GF-D8 (cell line): ENCODE measurements at places on chromosomes 11 and 22.

DNA sequence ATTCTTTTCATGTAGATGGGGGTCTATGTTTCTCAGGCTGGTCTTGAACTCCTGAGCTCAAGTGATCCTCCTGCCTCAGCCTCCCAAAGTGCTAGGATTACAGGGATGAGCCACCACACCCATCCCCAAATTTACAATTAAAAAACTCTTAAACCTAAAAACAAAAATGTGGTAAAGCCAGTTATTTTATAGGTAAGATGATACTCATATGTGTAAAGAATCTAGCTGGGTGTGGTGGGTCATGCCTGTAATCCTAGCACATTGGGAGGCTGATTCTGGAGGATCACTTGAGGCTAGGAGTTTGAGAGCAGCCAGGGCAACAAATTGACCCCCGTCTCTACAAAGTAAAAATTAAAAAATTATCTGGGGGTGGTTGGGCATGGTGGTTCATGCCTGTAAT, 4.0 kb upstream of the RBM14 start:
- no peak for DNase-seq

DNA sequence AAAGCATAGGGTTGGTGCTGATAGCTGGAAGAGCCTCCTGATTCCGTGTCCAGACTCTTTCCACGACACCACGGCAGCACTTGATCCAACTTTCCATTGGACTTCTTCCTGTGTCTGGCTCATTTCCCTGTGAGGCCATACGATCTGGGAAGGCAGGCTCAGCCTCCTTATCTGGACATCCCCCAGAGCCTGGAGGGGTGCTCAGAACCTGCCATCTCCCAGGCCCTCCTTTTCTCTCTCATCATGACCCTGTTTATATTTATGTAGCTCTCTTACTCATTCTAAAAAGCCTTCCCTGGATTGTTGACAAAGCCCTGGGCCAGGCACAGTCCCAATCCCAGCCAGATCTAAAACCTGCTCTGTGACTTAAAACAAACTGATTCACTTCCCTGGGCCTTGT, 7.8 kb upstream of the BCL9L start:
- no peak for DNase-seq

- no peak for DNase-seq
Measured at GRCh38 chr22:29175312-29175835, 30.3 kb upstream of the EMID1 start.

DNA sequence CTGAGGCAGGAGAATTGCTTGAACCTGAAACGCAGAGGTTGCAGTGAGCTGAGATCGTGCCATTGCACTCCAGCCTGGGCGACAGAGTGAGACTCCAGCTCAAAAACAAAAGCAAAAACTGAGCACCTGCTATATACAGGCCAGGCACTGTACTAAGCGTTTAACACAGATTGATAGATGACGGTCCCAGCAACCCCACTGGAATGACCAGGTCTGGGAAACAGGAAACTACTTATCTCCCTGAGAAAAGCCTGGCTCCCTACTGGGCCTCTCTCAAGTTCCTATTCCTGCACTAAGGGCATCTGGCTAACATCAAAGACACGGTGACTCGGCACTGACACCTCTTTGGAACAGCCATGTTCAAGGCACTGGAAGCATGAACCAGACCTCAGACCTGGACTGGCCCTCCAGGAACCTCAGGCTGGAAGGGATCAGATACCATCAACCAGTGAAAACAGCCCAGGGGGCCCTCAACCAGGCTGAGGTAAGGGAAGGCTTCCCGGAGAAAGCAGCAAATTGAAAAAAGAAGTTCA, 16.6 kb downstream of the ARAP1 start:
- DNase-seq, result no peak

DNA sequence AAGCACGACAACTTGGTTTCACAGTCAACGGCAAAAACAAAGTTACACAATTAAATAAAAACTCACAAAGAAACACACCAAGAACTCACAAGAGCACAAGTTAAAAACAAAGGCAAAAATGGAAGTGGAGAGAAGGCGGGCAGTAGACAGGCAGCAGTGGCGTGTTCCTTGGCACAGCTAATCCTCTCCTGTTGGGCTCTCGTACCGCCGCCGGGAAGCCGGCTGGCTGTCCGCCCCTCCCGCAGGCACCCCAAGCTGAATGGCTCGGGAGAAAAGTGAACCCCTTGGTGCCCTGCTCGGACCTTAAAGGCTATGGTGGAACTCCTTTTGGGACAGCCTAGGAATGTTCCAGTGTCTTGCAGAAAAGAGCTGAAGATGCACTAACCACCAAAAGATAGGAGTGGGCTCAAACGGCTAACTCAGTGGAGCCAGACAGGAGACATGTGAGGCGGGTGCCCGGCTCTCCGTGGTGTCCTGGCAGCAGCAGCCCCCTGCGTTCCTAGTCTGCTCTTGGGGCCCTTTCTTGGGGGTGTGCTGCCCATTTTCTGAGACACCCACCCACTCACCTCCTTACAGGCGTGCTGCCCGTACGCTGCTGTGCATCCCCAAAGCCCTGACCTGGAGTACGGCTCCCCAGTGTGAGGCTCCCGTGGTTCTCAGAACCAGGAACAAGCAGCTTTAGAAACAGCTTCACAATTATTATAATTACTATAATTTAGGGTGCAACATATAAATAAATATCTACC, 86.1 kb upstream of the BID start:
- DNase-seq, result no peak

- DNase-seq, result no peak
Measured at GRCh38 chr11:45273509-45273908, 12.6 kb downstream of the SYT13 start.

DNA sequence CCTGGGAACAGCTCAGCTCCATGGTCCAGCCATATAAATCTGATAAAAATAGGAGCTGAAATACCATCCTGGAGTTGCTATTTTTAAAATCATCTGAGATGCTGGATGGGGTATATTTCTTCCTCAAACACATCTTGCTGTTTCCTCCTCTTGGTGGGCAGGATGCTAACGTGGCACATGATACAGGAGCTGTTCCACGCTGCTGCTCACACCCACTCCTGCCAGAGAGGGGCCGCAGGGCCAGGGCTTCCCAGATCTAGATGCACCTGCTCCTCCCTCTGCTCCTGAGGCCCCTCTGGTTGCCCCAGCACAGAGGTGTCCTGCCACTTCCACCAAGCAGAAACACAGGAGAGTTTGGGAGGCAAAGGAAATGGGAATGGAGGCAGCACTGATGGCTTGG, 3.3 kb upstream of the ST3GAL4 start:
- no peak for DNase-seq

GRCh38 chr11:120303004-120303637, 22.0 kb upstream of the TLCD5 start:
- DNase-seq, result peak; percentile 63

- DNase-seq, result no peak
Measured at GRCh38 chr11:45551191-45551713, 114.2 kb downstream of the CHST1 start.

DNA sequence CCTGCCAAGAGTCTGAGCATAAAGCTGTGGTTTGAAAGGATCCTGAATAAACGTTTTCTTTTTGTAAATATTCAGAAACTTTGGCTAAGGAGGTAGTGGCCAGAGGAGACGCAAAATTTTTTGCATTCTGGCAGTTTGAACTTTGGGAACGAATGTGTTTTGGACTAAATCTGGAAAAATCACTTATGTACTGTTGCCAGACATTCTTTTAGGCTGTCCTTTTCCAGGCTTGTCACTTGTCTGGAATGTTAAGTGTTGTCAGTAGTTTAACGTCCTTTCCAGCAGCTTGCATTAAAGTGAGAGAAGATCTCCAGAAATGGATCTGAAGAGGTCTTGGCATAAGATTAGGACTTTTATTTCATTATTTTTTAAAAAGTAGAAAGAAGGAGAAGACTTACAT, 18.5 kb downstream of the SPECC1L start:
- DNase-seq, result no peak

DNA sequence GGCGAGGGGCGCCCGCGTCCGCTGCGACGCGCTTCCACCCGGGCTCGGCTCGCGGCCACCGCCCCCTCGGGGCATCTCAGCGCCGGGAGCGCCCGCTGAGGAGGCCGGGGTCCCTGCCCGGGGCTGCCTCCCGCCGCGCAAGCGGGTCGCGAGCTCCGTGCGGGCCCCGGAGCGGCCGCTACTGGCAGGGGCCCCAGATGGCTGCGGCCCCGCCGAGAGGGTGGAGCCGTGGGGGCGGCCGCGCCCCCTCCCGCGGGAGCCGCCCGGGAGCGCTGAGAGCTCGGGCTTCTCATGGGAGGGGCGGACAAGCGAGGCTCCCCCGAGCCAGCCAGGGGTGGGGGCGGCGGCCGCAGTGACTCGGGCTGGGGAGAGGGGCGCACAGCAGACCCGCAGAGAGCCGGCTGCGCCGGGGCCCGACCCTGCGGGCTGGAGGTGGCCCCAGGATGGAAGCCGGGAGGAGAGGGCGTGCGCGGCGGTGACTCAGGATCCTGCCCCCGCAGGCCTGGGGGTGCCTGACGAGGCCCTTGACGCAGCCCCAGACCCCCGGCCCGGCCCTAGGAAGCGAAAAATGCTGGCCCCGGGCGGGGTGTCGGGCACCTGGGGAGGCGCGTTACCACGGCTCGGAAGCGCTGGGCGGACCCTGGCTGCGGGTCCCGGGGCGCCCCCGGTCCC, 603 bp upstream of the ZFTA start:
- no peak for DNase-seq

- DNase-seq, result no peak
Measured at GRCh38 chr11:47477323-47477722, 28.4 kb upstream of the RAPSN start.

- DNase-seq, result peak; percentile 37
Measured at GRCh38 chr11:65386307-65387140, at the start of gene FRMD8. FRMD8 (plus strand) TSS chr11:65386637; CDS start chr11:65387037, 400 bp downstream.

- DNase-seq, result no peak
Measured at GRCh38 chr11:64135711-64136110, 30.2 kb downstream of the MACROD1 start.

- DNase-seq, result no peak
Measured at GRCh38 chr22:44409211-44409973, 88.6 kb downstream of the RTL6 start.

DNA sequence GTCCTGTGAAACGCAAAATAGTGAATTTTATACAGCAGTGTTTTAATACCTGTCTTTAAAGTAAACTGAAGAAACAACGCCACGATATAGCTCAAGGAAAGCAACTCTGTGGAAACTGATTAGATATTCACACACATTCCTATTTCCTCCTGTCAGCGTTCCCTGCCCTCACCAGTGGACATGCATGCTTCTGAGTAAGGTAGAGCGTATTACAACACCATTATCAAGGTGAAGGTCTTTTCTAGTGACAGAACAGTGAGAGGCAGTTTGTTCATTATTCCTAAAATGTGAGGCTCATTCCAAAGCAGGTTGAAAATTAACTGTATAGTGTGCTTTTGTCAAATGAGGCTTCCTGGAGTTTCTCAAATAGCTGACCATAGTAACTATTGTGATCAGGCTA, 153.1 kb downstream of the DDX10 start:
- DNase-seq, result no peak

DNA sequence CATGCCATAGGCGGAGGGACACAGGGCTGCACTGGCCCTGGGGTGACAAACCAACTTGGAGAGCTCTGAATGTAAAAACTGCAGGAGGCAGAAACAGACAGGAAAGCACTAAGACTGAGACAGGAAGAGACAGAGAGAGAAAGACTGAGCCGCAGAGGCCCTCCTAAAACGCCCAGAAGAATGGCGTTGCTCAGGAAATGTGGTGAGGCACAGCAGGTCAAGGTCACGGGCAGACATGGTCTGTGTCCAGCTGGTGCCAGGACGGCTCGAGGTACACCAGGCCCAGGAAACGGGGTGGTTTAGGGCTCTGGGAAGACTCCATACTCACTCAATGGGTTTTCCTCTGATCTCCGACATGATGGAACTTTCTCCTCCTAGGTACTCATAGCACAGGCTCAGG, 29.1 kb downstream of the MAFF start:
- DNase-seq, result no peak

DNA sequence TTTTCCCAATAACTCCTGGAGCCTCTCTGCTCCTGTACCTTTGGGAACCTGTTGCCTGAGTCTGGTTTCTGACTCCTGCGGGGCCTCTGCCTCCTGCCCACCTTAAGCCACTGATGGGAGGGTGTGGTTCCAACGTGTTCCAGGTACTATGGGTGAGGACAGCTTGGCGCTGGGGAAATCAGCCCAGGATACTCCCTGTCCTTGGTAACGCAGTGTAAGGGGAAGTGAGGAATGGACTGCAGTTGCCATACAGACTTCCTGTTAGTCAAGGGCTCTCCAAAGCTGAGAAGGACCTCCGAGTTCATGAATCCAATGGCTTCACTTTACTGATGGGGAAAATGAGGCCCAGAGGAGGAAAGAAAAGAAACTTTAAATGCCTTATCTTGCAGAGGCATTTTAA, 1.2 kb upstream of the MARK2 start:
- DNase-seq, result peak; percentile 32

GRCh38 chr22:27241430-27242321, 559.9 kb downstream of the MN1 start:
- no peak for DNase-seq

DNA sequence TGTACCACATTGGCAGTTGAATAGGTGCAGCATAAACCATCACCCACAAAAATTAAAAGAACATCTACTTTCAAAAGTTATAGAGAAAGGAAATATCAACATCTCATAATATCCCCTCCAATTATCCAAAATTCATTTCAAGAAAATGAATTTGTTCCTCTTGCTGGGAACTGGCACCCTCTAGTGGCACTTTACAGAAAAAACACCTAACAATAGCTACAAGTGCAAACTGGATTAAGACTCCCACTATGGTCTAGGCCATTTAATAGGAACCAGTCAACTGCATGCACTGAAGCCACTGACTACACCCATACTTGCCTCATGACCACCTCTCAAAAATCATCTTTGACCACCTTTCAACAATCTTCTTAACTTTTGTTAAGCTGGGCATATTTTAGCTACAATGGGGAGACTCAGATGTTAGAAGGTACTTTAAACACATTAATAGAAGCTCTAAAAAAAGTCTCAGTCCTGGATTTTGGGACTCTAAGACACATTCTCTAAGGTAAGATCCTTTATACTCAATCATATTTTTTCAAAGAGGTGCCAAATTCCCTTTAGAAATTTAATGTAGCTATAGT, 17.3 kb downstream of the TRAF6 start:
- no peak for DNase-seq
